ENCODE measurements at places on chromosomes 5 and 9.

GRCh38 chr5:110702704-110703103 is 23.8 kb downstream of the TMEM232 start:
- no peak for DNase-seq

GRCh38 chr5:77987331-77987730 is 211.2 kb upstream of the TBCA start:
- DNase-seq = no peak

- DNase-seq = no peak
Measured at GRCh38 chr9:110408598-110408997, 70.9 kb upstream of the TXNDC8 start.

DNA sequence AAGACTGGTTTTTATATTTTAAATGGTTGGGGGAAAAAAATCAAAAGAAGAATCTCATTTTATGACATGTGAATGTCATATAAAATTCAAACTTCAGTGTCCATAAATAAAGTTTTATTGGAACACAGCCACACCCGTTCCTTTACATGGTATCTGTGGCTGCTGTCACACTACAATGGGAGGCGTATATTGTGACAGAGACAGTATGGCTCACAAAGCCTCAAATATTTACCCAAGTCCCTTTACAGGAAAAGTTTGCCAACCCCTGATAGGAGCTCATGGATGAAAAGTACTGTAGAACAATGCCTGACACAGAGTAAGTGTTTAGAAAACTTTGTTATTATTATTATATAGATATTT is 5.2 kb upstream of the DUSP1 start:
- DNase-seq = no peak

DNA sequence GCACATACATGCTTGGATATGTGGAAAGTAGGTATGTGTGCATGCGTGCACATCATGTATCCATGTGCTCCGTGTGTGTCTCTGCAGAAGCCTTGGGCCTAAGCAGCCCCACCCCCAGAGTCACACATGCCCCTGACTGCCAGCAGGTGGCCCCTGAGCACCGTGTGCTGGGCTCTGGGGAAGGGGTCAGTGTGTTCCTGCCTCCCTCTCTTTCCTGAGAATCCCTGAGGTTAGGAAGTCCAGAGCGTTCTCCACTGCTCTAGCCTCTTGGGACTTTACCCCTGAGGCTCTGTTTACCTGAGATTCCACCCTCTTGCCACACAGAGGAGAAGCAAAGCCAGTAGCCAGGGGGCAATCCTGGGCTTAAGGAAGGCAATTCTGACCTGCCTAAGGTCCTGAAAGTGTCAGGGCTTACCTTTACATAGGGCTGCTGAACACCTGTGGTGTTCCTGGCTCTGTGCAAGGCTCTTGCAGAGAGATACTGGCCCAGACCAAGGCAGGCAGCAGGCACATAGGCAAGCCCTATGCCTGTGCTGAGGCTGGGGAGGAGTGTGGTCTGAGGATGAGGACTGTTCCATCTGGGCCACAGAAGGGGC is 207.3 kb downstream of the TMEM38B start:
- no peak for DNase-seq

DNA sequence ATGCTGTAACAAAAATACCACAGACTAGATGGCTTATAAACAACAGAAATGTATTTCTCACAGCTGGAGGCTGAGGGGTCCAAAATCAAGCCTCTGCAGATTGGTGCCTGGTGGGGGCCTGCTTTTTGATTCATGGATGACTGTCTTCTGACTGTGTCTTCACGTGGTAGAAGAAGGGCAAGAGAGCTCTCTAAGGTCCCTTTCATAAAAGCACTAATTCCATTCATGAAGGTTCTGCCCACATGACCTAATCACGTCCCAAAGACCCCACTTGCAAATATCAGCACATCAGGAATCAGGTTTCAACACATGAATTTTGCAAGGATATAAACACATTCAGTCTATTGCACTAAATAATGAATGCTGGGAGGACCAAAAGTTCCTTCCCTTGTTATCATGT is 278.4 kb downstream of the MARCHF11 start:
- DNase-seq = no peak

GRCh38 chr5:79924936-79925893 is 65.8 kb downstream of the MTX3 start:
- DNase-seq = no peak

GRCh38 chr5:77409870-77410621 is 82.1 kb downstream of the WDR41 start:
- DNase-seq = no peak

- DNase-seq = no peak
Measured at GRCh38 chr5:36276864-36277263, 24.8 kb downstream of the RANBP3L start.

GRCh38 chr5:115636008-115636407 is 10.2 kb upstream of the TMED7 start:
- DNase-seq = no peak

DNA sequence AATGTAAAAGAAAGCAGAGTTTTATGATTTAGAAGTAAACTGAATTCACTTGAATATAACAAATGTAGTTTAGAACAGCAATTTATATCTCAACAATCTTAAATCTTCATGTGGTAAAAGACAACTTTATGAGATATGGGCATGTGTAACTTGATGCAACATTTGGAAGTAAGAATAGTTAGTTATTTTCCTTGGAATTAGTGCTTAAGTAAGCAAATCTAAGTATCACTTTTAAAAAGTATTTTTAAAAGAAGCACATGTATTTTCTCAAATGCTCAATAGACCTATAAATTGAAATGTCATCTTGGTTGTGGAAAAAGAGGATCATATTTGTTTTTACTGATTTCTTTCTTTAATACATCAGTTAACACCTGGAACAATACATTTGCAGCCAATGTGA is 340.3 kb upstream of the CDH6 start:
- DNase-seq = no peak

GRCh38 chr5:71719063-71719964 is at the start of gene CARTPT:
CARTPT (plus strand) TSS chr5:71719275; CDS start chr5:71719294, 19 bp downstream.
- DNase-seq = no peak

Measured in esophagus squamous epithelium (tissue), 5 donors.